Left colon (tissue), 2 donors: ENCODE measurements at places on chromosomes 1 and 21.

DNA sequence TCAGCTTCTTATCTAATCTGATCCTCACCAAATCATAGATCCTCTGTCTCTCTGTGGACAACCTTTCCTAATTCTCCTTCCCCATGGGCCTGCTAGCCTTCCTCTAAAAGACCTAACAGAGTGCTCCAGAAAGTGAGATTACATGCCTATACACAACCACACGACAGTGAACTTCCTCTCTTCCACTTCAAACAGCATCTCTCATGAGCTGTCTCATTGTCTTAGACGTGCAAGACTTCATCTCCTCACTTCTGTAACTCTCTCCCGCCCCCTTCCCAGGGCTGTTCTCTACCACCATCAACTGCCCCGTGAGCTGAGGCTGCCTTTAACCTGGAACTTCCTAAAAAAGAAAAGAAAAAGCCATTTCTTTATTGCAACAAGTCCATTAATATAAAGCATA is 14.1 kb upstream of the A3GALT2 start:
- DNase-seq = no peak

DNA sequence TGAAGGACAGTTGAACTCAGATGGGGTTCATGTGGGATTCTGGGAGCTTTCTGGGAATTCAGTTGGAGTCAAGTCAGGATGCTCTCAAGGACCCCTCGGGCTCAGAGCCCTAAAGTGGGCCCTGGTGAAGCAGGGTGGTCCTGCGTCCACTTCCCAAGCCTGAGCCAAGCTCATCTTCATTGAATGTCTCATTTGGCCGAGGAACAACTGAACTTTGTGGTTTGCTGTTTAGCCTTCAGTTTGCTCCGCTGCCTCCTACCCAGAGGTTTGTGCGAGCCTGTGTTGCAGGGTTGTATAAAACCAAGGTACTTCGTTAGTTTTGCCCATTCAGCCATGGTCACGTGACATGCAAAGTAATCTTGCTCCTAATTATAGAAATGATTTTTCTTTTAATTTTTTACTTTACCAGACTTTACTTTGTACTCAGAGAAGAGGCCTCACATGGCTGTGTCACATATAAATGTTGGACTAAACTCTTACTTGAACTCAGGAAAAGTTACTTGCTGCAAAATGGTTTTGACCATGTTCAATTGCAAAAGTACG is 49.7 kb downstream of the B3GALT5 start:
- no peak for DNase-seq

- no peak for DNase-seq
These were observed 119.6 kb downstream of the RHOU start for GRCh38 chr1:228854907-228855306.

DNA sequence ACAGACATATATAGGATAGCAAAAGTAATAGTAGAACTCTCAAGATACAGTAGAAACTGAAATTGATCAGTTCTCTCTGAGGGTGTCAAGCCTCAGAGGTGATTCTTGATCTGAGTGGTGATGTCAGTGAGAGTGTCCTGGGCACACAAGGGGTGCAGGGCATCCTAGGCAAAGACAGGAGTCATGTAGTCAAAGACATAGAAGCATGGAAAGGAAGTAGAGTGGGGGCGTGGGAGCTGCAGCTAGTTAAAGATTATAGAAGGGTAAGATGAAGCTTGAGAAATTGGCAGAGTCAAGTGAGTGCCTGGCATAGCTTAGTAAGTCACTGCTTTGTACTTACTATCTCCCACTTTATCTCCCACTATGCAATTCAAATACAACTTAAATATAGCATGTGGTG is 22.8 kb downstream of the CDC7 start:
- DNase-seq = no peak

DNA sequence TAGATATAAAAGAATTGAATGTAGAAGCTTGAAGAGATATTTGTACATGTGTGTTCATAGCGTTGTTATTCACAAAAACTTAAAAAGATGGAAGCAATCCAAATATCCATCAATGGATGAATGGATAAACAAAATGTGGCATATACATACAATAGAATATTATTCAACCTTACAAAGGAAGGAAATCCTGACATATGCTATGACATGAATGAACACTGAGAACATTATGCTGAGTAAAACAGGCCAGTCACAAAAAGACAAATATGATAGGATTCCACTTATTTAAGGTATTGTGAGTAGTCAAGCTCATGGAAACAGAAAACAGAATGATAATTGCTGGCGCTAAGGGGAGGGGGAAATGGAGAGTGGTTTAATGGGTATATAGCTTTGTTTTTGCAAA is 47.0 kb upstream of the DYRK1A start:
- no peak for DNase-seq

GRCh38 chr1:155695072-155695471 is 6.2 kb downstream of the DAP3 start:
- DNase-seq = no peak

DNA sequence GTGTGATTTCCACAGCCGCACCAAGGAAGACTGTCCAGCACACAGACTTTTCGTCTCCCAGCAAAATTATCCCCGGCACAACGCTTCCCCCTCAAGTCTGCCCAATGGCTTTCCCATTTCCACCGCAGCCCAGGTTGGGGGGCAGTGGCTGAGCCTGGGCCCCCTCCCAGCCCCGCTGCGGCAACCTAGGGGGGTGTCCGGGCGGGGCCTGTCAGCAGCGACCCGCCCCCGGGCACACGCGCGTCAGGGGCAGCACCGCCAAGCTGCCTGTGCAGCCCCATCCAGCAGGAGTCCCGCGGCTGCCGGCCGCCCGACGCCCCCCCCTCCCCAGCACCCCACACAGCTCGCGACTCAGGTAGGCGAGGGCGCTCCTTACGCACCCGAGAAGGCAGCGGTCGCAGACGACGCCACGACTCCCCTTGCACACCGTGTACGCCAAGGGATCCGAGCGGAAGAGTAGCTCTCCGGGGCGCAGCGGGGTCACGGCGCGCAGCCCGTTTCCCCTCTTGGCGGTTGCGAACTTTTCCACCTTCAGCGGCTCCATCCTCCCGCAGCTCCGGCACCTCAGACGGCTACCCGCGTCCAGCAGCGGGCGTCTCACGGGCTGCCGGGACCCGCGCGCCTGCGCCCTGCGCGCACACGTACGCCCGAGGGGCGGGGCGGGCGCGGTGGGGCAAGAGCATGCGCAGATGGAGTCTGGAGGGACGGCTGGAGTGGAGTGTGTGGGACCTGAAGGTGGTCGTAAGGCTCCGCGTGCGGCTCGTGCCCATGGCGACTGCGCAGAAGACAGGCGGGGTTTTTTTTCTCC is at the start of gene SMYD3:
TSS of gene SMYD3 (minus strand) at position 606 of the 808 bp plus-strand sequence.
- peak; percentile 72 for DNase-seq

DNA sequence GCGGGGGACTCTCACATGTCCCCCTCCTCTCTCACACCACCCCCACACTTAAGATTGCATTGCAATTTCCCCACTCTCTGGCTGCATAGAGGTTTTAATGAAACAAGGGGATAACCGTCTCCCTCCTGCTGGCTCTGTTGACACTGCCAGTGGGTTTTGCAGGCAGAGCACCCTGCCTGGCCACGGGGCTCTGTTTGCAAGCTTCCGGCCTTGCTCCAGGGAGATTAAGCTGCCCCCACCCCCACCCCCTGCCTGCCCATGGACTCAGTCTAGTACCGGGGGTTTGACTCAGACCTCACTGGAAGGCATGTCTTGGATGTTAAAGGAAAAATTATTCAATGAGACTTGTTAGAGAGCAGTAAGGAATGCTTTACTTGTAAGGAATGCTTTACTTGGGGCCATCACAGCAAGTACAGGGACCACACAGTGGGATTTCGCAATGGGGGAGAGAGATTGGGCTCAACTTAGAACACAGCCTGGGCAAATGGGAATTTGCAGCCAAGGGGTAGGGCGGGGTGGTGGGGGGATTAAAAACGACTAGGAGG is 101.0 kb downstream of the AJAP1 start:
- no peak for DNase-seq

DNA sequence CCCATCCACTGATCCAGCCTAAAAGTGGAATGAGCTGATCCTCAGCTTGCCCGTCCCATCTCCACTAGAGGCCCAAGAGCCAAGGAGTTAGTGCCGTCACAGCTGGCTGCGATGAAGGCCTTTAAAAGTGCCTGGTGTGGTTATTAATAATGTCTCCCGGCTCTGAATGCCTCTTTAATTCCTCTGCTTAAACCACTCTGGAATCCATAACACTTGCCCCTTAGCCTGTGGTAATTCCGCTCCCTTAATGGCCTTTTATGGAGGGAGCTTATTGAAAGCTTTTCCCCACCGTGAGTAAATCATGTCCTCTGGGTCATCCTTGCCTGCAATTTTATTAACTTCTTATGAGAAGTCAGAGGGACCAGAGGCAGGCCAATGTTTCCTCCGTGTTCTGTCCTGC is 55.4 kb downstream of the UBIAD1 start:
- DNase-seq = no peak

GRCh38 chr1:197252973-197253372 is 15.1 kb upstream of the CRB1 start:
- no peak for DNase-seq

- DNase-seq = no peak
These were observed 21.6 kb upstream of the TRAF5 start for GRCh38 chr1:211305044-211305443.

- peak; percentile 88 for DNase-seq
These were observed 18.0 kb upstream of the PTP4A2 start for GRCh38 chr1:31955917-31956736.

DNA sequence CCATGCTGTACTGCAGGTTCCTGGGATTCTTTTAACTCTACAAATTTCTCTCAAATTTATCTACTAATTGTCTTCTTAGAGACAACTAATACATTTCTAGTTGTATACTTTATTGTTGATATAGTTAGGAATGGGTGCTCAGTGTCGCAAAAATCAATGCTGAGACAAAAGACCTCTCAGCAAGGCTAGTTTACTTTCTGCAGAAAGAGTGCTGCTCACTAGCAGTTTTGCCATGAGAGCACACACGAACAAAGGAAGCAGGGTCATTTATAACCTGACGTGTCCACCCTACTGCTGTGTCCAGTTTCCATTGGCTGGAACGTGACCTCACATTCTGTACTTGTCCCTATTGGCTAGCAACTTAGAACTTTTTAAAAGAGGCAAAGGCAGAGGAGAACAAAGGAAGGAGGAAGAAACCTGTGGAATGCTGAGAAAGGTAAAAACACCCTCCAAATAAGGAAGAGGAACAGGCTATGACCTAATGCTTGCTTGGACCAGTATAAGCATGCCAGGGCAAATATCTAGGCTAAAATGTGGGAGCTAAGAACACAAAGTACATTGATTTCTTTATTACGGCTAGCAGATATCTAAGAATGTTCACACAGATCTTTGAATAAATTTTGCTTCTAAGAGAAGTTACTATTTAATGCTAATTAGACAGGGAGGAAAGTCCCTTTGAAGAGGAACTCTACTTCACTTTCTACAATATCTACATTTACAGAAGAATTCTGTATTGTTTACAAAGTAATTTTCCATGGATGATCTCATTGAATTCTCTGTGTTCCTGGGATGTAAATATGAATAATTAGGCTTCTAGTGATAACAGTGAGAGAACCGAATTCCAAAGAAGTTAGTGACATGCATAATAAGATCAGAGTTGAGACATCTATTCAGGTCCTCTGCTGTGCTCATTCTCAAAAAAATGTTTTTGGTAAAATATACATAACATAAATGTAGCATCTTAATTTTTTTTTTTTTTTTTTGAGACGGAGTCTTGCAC is 86.0 kb upstream of the MAP10 start:
- DNase-seq = no peak

- DNase-seq = no peak
These were observed 7.5 kb upstream of the DESI2 start for GRCh38 chr1:244645414-244645813.

DNA sequence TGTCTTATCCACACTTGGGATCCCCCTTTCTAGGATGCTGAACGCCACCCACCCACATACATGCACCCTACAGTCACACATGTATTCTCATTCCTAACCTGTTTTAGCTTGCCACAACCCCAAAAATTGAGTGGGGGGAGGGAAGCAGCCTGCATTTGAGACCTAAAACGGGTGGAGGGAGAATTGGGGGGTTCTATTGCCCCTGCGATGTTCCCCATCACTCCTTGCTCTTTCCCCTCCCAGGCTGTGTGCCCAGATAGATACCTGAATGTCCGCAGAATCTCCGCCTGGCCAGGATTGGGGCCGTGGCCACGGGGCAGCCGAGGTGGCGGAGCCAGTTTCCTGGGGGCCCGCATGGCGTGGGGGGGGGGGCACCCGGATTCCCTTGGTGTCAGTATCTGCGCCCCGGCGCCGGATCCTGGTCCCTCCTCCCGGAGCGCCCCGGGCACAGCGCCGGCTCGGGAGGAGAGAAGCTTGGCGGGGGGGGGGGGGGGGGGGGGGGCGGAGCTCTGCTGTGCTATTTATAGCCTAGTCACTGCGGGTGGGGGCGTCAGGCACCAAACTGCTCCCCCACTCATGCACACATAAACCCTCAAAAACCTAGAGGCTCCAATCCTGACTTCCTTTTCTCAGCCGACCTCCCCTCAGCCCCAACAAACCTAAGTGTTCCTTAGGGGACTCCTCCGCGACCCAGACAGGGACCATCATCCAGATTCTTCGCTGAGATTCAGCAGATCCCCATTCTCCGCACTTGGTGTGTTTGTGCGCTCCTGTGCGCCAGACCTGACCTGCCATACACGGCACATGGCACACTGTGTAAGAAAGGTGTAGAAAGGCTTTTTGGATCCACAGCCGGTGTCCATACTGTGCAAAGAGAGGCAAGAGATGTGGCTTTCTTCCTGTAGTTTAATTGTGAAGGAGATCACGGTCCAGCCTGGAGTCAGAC is 1.9 kb downstream of the ANKRD34A start:
- DNase-seq = peak; percentile 55

- DNase-seq = no peak
These were observed 85.7 kb downstream of the DMRTB1 start for GRCh38 chr1:53544728-53545515.

- no peak for DNase-seq
These were observed 1524.3 kb upstream of the B3GALT2 start for GRCh38 chr1:194710671-194711070.

- DNase-seq = no peak
These were observed 307.4 kb upstream of the POU3F1 start for GRCh38 chr1:38353956-38354355.

DNA sequence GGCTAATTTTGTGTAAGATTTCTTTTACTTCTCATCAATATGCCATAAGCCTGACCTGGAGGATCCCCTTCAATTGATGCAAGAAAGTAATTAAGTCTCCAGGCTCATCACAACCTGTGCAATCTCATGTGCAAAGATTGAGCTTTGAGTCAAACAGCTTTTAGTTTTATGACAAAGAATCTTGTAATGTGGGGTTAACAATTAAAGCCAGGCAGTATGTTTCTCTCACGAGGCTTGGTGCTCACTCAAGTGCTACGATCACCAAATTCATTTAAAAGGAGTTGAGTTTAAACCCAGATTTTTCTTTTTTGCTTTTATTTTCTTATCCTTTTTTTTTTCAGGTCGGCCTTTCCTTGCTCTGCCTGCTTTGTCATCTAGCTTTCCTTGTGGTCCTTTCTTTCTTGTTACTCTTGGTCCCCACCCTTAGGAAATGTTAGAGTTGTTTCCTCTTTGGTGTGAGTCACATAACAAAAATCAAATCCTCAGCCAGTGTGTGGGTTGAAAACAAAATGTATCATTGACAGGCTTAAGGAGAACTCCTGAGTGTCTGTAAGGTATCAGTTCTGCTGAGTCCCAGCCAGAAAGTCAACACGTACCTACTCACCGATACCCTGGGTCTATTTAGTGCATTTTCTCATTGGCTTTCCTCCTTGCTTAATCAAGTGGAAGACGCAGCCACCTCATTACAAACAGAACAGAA is 1037.2 kb downstream of the ADGRL2 start:
- DNase-seq = no peak
